ENCODE measurements at places on chromosomes 13 and 19.

DNA sequence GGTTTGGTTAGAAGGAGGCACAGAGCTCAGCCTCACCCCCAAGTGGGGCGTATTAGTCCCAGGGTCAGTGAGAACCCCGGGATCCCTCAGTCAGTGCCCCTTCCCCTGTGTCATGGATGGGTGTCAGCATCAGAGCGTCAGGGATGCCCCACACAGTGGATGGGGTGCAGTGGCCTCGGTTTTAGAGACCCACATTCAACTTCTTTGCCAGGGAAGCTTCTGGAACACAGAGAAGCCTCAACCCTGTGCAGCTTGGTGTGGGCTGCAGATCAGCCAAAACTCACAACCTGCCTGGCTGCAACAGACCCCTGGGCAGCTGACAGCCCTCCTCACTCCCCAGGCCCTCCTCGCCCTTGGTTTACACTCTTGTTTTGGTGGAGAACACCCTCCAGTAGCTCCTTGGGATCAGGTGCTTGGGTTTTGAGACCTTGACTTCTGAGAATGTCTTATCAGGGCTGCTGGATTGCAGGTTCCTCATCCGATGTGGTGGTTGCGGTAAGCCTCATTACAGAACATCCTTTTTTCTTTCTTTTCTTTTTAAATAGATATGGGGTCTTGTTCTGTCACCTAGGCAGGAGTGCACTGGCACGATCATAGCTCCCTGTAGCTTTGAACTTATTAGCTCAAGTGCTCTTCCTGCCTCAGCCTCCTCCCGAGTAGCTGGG lies 11.0 kb downstream of the ZNF333 start:
- no peak for DNase-seq

DNA sequence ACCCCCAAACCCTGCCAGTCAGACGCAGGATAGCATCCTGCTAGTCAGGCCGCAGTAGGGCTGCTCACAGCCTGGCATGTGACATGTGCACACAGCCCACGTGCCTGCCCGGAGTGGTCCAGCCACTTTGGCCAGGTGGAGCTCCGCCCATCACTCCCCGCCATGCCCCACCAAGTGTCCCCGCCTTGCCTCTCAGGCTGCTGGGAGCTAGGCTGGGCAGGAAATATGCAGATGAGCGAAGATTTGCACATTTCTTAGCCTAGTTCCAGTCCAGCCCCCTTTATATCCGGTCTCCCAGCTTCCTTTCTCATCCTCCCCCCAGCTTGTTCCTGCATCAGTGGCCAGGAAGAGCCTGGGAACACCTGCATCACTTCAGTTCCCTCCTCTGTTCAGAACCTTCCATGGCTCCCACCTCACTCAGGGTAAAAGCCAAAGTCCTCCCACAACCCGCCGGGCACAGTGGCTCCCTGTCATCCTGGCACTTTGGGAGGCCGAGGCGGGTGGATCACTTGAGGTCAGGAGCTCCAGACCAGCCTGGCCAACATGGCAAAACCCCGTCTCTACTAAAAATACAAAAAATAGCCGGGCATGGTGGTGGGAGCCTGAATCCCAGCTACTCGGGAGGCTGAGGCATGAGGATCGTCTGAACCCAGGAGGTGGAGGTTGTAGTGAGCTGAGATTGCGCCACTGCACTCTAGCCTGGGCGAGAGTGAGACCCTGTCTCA lies 2.3 kb upstream of the DOCK6 start:
- no peak for DNase-seq

GRCh38 chr13:75723901-75724300 lies 87.8 kb downstream of the LMO7 start:
- DNase-seq: no peak

GRCh38 chr19:45001087-45001739 lies at the start of gene RELB:
Gene RELB, plus strand, starts transcription at chr19:45001464. Its CDS starts 116 bp downstream, at chr19:45001580.
- DNase-seq: peak; percentile 78

- no peak for DNase-seq
These were observed 917 bp downstream of the SPC24 start for GRCh38 chr19:11154683-11155047.

DNA sequence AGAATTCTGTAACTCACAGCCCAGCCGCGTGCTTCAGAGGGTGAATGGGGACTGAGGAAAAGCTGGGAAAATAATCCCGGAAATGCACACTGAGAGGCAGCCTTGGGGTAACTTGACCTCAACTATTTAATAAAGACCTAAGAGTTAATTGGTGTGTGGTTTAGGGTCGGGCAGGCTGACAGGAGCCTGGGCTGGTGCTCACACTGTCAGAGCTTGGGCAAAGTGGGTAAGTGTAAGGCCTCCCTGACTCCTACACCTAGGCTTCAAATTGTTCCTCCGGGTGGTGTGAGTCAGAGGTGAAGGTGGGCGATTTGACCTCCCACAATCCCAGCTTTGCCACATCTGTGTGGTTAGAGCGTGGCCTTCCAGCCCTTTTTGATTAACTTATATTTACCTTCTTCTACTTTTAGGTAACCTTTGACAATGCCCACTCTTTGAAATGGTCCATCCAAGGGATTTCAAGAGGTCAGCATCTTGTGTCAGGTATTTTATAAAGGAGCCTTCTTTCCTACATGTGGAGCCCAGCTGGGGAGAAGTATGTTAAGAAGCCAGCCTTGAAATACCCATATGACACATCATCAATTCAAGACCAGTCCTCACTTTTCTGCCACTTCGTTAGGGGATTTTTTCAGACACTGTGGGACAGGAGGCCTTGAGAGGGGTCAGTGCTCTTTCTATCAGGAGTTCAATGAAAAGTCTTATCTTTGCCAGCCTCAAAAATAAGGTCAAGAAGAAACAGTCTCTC lies 114.2 kb downstream of the NUFIP1 start:
- DNase-seq: no peak

- no peak for DNase-seq
These were observed 280.0 kb upstream of the SOX21 start for GRCh38 chr13:94992036-94992960.

Data from GOT3 (cell line).